Fibroblast of pulmonary artery (primary cell): ENCODE measurements at places on chromosomes 5 and 9.

DNA sequence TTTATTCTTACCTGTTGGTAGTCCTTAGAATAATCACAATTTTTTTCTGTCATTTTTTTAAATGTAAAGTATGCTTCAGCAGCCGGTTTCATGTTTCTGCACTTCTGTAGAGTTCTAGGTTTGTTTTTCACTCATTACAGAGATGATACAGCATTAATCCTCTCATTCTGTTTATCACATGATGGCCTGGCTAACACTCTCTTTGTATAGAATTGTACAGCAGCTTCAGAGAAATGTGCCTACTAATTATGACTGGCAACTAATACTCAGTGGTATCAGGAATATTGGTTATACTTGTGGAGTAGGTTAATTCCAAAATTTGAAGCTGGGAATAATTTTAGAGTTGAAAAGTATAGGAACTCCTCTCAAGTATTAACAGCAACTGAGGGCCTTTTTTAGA, 192.9 kb upstream of the OTULINL start:
- DNase-seq, result no peak

DNA sequence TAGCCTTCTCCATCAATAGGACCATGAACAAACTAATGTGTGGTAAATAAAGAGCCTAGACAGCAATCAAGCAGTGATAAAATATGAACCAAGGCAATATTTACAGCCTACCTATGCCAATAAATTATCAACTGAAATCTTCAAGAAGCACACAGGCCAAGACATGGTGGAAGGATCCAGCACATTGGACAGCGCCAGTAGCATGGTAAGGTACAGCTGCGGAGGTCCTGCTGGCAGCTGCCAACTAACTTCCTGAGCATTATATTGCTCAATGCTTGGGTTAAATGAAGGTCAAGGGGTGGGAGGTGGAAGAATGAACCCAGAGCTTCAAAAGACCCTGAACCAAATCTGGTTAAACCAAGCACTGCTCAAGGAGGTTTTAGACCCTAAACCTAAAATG, 16.5 kb upstream of the SPDL1 start:
- DNase-seq, result peak; percentile 51

DNA sequence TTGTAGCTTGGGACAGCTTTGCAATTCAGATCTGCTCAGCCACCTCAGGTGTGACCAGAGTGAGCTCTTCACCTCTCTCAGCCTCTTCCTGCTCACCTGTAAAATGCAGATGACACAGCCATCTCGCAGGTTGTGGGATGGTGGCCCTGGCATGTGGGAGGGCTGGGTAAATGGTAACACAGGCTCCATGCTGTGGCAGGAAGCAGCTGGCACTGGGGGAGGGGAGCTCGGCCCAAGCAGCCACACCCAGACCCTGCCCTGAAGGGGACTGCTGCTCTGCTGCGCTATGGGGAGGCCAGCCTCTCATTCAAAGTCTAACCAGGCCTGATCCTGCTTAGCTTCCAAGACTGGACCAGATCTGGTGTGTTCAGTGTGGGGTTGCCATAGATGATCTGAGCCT, 24.1 kb downstream of the PHF2 start:
- no peak for DNase-seq

DNA sequence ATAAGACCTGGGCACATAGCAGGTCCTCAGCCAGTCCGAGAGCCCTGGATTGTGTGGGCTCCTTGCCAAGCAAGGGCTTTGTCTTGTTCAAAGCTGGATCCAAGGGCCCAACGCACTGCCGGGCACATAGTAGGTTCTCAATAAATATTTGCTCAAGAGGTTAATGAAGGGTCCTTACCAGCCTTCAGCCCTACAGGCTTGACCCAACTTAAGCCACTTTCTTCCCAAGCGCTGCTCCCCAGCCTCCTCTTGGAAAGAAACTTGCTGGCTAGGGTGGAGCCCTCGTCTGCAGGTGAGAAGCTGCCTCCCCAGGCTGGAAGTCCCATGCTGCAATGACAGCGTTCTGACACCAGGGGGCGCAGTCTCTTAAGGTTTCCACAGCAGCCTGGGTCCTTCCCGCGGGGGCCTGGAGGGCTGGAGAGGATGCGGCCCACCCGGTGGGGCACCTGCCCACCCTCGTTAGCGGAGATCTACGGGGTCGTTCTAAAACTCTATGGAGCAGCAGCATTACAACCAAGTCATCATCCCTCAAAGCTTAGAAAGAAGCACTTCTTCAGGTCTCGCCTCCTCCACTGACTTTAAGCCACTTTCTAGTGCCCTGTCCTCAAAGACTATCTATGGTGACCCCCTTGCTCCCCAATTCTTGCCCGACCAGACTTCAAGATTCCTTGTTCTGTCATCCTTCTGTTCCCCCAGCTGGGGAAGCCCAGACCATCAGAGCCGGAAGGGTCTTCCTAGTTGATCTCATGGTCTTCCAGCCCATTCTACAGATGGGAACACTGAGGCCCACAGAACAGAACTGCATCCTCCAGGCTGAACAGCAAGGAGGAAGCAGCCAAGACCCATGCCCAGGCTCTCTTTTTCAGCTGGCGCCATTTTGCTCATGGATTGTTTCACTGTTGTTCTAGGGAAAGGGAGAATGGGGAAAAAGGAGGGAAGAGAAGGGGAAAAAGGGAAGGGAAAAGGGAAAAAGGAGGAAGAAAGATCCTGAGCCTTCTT, 115.4 kb downstream of the LHX2 start:
- peak; percentile 74 for DNase-seq

GRCh38 chr5:149935431-149935901, 9.1 kb downstream of the PDE6A start:
- DNase-seq, result no peak

GRCh38 chr5:107634981-107635848, 35.5 kb downstream of the EFNA5 start:
- no peak for DNase-seq

DNA sequence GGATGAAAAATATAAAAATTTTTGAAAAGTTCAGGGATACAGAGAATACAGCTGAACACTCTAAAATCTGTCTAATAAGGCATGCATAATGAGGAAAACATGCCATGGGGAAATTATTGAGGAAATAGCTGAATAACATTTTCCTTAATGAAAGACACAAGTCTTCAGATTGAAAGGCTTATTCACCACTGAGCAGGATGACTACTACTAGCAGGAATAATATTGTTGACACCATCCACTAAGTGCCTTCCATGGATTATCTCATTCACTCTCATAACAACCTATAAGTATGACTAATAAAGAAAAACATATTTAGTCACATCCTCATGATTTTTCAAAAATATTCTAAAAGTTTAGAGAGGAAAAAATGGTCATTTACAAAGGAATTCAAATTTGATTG, 96.7 kb upstream of the FER start:
- DNase-seq, result peak; percentile 43

DNA sequence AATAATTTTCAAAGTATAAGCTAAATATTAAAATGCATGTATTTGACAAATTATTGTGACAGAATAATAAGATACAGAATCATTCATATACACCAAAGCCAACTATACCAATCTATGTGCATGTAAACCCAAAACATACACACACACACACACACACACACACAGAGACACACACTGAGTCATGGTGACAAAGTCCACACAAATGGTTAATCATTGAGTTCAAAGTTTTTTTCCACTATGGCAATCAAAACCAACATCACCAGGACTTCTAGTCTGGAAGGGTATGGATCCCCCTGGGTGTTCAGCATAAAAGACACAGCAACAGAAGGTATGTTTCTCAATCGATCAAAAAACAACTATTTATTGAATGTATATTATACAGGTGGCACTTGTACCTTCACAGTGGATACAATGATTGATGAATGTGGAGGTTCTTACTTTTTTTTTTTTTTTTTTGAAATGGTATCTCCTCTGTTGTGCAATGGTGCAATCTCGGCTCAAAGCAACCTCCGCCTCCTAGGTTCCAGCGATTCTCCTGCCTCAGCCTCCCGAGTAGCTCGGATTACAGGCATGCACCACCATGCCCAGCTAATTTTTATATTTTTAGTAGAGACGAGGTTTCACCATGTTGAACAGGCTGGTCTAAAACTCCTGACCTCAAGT, 137.0 kb downstream of the PDE4D start:
- no peak for DNase-seq

DNA sequence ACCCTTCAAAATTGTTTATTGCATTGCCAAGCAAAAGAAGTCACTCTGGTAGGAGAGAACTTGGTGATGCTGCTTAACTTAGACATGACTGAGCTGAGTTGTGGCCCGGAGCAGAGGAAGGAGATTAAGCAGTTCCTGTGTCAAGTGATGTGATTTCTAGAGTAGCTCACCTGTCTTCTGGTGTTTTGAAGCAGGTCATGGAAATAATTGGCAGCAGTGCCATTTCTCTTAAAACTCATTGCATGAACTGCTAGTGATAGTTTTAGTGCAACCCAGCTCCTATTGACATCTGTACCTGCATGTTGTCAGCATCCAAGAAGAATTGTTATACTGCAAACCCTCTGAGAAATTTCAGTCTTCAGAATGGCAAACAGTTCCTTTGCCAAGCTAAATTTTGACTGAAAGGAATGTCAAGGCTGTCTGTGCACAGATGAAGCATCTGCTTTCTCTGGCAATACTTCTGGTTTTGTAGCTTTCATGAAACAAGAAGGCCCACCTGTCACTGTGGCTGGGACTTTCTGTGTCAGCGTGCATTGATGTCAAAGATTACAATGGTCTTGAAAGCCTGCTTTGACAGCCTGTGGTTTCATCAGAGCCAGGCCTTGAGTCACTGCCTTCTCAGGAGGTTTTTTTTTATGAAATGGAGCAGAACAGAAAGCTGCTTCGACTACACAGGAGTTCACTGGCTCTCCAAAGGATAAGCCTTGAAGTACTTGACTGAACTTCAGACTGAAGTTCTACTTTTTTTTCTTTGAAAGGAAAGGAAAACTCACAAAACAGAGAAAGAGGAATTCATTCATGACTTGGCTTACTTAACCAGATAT, 90.6 kb downstream of the RALGPS1 start:
- DNase-seq, result peak; percentile 51

DNA sequence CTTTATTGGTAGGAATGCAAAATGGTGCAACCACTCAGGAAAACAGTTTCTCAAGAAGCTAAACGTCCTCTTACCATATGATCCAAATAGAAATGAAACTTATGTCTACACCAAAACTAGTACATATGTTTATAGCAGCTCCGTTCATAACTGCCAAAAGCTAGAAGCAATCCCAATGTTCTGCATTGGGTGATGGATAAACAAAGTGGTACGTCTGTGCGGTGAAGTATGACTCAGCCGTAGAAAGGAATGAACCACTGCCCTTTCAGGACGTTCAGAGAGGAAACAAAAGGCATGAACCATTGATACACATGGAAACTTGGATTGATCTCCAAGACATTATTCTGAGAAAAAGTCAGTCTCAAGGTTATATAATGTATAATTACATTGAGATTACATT, 27.6 kb downstream of the HNRNPH1 start:
- DNase-seq, result no peak

- DNase-seq, result peak; percentile 32
These were observed 51.2 kb downstream of the USP20 start for GRCh38 chr9:129886226-129887174.

GRCh38 chr9:70110194-70111041, 66.8 kb downstream of the MAMDC2 start:
- no peak for DNase-seq

DNA sequence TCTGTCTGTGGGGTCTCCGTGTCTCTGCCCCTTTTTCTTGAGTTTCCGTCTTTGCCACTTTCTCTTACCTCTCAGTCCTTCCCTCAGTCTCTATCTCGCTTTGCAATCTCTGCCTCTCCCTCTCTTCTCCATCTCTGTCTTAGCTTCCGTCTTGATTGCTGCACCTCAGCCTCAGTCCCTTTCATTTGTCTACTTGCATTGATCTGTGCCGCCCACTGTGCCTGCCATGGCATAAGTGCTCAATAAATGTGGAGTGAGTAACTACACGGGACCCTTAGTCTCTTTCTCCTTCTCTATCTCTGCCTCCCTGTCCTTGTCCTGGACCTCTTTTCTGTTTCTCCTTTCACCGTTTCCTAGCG, 6.6 kb downstream of the PCDHGC5 start:
- DNase-seq, result no peak

- no peak for DNase-seq
These were observed 11.3 kb downstream of the SLC23A1 start for GRCh38 chr5:139371482-139372435.
